Activated CD8-positive, alpha-beta memory T cell treated with anti-CD3 and anti-CD28 coated beads, Interleukin-2, amount 50 U/mL, for 4 hours (primary cell): ENCODE measurements at places on chromosomes 13 and 19.

- no peak for DNase-seq
Observed at GRCh38 chr13:52411629-52412028, 5.7 kb upstream of the THSD1 start.

DNA sequence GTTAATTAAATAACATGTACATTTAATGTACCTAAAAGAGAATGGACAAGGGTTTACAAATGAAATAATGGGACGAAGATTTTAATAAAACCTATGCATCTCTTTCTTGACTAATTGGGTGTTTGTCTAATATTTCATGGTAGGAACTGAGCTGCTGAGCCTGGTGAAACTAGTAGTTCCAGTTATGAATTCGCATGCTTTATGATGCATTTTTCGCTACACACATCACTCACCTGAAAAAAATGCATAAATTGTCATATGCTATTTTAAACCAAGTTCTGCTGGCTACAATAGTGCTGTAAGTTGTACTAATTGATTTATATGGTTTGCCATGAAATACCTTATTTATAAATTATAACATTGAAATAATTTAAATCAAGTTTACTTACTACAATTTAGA, 806.8 kb upstream of the SLITRK5 start:
- DNase-seq: no peak

GRCh38 chr13:36875431-36875830, 44.6 kb downstream of the SMAD9 start:
- DNase-seq: no peak

GRCh38 chr13:42875475-42876269, 94.3 kb downstream of the FAM216B start:
- no peak for DNase-seq

DNA sequence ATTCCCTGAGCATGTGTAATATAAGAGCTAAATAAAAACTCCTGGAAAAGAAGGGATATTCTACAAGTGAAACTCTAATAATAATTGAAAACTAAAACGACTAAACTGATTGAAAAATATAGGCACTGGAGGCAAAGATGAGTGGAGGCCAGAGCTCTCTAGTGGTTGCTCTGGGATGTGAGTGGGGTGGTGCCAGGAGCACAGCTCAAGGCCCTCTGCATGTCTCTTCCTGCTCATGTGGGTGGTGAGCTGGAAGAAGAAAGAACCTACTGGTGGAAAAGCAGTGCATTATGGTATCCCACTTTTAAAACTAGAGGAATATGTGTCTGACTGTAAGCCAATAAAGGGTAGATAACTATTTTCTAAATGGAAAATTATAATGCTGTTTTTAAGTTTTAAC, 15.8 kb upstream of the ARHGEF7 start:
- no peak for DNase-seq

GRCh38 chr19:32273483-32273882, 71.9 kb upstream of the ZNF507 start:
- no peak for DNase-seq

GRCh38 chr13:52085421-52085820, 43.5 kb downstream of the NEK5 start:
- DNase-seq: no peak

GRCh38 chr13:61466280-61466679, 50.6 kb upstream of the PCDH20 start:
- DNase-seq: no peak

- DNase-seq: no peak
Observed at GRCh38 chr19:17468302-17469091, 1.8 kb upstream of the SLC27A1 start.

GRCh38 chr19:28534766-28535351, 678.1 kb downstream of the UQCRFS1 start:
- no peak for DNase-seq

DNA sequence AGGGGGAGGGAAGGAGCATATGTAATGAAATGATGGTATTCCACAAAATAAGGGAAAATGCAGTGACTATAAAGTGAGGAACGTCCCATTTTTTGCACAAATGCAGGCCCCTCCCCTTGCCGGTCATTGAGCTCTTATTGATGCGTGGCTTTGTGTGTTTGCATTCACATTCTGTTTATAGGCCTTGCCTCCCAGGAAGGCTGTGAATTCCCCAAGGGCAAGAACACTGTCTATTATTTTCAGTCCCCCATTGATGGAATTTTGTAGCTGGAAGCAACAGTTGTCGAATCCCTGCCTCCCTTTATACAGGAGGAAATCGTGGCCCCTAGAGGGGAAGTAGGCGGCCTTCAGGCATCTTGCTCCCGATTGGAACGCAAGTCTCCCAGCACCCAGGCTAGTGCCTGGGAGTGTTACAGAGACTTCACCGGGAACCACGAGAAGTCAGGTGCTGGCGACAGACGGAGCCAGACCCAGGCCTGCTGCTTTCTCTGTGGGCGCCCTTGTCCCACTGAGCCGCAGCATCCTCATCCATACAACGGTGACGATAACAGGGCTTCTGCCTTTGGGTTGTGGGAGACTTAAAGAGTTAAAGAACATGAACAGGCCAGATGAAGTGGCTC, 6.9 kb downstream of the SBSN start:
- DNase-seq: no peak

- DNase-seq: no peak
Observed at GRCh38 chr13:21010621-21011020, 50.8 kb downstream of the LATS2 start.

- DNase-seq: no peak
Observed at GRCh38 chr19:1533510-1534150, 9.8 kb downstream of the PLK5 start.

- DNase-seq: no peak
Observed at GRCh38 chr19:42360787-42361544, 29.1 kb downstream of the CNFN start.

GRCh38 chr13:96849091-96849490, 145.2 kb downstream of the OXGR1 start:
- no peak for DNase-seq

DNA sequence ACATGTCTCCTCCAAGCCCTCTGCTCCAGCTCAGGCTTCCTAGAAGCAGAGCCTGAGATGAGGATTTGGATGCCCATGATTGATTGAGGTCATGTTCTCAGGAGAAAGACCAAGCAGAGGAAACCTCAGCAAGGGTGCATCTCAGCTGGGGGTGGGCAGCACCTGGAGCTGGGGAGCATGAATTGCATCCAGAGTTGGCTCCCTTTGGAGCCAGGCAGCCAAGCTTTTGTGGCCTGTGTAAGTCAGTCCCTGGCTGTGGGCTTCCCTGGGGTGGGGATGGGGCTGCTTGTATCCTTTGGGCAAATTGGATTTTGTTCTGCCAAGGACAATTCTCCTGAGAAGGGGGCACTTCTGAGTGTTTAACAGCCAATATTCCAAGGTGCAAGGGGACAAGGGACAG, 91.5 kb upstream of the WASF3 start:
- no peak for DNase-seq

- DNase-seq: no peak
Observed at GRCh38 chr13:99792079-99792921, 179.3 kb downstream of the ZIC5 start.

GRCh38 chr13:30957258-30957943, 24.9 kb downstream of the TEX26 start:
- no peak for DNase-seq

DNA sequence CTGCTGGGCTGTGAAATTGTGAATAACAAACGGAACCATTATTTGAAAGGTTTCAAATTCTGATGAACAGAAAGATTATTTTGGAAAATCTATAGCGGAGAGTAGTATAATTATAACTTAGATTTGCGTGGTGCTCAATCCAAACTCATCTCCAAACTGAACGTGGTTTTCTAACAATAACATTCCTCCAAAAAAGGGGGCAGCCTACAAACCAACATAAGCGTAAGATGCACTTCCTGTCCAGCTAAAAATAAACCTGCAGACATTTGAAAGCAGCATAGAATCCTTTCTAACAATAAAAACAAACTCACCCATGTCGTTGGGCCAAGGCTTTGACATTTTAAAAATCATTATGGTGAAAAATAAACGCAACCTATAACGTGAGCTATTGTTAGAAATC, 178.4 kb downstream of the COL4A1 start:
- no peak for DNase-seq

DNA sequence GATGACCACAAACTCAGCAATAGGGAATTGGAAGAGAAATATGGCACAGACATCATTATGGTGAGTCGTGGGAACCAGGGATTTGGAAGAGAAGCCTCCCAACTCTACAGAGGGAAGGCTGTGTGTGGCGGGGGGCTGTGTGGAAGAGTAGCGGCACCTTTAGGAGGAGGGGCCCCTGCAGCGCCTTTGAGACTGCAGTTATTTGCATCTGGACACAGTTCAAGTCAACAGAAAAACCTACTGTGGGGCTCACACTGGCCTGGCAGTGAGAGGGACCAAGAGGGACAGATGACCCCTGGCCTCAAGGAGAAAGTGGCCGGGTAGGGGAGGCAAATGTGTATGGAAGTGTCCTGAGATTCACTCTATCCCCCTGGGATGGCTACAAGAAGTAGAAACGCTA, 5.1 kb downstream of the ATP12A start:
- no peak for DNase-seq

GRCh38 chr13:31224963-31225559, 25.3 kb downstream of the B3GLCT start:
- DNase-seq: no peak

GRCh38 chr13:113378825-113379224, 14.9 kb upstream of the GRTP1 start:
- no peak for DNase-seq

DNA sequence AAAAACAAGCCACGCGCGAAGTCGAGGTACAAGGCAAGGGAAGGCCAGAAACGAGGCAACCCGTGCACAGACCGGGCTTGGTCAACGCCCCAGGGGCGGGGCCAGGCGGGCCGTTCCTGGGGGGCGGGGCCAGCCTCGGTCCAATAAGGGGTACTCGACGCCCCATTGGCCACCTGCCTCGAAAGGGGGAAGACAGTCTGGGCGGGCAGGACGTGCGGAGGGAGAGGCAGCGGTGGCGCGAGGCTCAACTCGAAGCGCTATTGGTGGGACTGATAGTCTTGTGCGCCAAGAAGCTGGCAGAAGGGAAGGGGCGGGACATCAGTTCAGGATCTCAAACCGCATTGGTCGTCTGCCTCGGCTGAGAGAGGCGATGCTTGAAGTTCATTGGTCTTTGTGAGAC, at the start of gene LYPD4:
Gene LYPD4 (minus strand): TSS at position 83 of the 400 bp plus-strand sequence. CDS start 5,398 bp downstream, outside the sequence.
- no peak for DNase-seq

DNA sequence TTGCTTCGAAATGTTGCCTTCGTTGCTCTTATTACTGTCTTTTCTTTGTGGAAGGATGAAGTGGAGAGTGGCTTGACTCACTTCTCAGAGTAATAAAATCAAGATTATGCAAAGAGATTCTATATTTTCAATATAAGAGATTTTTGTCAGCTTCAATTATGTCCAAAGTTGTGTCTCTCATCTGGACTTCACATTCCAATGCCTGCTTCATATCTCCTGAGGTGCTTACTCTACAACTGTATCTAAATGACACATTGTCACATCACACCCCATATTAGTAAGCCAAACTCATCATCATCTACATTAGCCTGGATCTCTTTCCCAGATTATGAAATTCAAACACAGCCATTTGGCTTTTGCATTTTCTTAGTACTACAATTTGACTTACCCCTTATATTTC, 409.4 kb downstream of the DACH1 start:
- no peak for DNase-seq

- no peak for DNase-seq
Observed at GRCh38 chr13:57932061-57932460, 300.5 kb downstream of the PCDH17 start.

GRCh38 chr19:23420824-23421223, 25.6 kb upstream of the ZNF91 start:
- DNase-seq: no peak

GRCh38 chr19:51372649-51373504, at the start of gene NKG7:
Gene NKG7 (minus strand): TSS chr19:51372654. CDS start chr19:51372535, 119 bp downstream.
- DNase-seq: peak; percentile 79

GRCh38 chr13:103315711-103316110, 249.5 kb upstream of the SLC10A2 start:
- DNase-seq: no peak

GRCh38 chr19:10514211-10515145, 2.8 kb downstream of the S1PR5 start:
- peak; percentile 48 for DNase-seq

GRCh38 chr13:40476175-40476958, 190.1 kb downstream of the FOXO1 start:
- DNase-seq: no peak

GRCh38 chr19:56838909-56839651, 1.4 kb downstream of the PEG3 start:
- no peak for DNase-seq

- DNase-seq: no peak
Observed at GRCh38 chr13:98800078-98800477, 47.6 kb upstream of the SLC15A1 start.

- no peak for DNase-seq
Observed at GRCh38 chr13:101530293-101530692, 77.8 kb downstream of the ITGBL1 start.

DNA sequence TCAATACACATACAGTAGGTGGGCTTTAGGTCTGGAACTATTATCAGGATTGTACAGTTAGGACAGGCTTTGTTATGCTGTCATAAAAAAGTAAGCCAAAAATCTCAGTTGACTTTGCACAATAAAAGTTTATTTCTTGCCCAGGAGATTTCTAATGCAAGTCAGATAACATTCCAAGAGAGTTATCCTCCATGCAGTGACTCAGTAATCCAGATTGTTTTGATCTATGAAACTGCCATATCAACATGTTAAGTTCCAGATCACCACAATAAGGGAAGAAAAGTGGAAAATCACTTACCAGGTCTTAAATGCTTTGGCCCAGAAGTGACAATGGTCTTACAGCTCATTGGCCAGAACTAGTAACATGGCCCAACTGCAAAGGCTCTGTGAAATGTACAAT, 636.2 kb upstream of the KLF12 start:
- no peak for DNase-seq

DNA sequence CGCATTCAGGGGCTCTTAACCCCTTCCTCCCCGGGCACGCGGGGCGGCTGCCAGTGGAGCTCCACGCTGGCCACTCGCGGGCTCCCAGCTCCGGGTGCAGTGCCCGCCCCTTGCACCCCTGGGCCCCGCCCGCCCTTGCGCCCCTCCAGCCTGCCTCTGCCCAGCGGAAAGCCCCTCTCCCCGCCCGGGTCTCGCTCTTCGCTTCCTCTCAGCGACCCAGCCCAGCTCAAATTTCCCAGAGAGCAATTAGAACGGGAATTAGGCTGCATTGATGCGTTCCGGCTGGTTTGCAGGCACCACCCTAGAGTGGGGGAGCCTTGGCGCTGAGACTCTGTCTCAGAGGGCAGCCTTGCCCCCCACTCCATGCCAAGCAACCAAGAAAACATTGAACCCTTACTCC, 1.8 kb upstream of the GSX1 start:
- no peak for DNase-seq

DNA sequence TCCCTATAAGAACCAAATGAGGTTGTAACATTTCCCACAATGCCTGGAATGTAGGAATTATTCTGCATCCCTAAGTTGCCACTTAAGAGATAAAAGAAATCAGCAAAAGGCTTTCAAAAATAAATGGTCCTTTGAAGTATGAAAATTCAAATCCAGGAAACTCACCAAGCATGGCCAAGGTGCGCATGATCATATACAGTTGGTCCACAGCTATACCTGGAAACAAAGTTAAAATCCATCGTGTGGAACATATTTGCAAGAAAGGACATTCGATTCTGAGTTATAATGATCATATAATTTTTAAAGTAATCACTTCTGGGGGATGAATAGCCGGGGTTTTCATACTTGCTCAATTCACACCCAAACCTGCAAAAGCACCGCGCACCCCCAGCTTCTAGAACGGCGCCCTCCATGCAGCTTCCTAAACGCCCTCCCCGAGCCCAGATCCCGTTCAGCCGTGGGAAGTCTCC, 525 bp downstream of the CARS2 start:
- DNase-seq: no peak

GRCh38 chr19:30656520-30657100, 284.4 kb downstream of the ZNF536 start:
- no peak for DNase-seq

- DNase-seq: no peak
Observed at GRCh38 chr19:41870401-41870873, 6.6 kb upstream of the CD79A start.
